ENCODE measurements at places on chromosomes 2 and 18.
A peak's percentile ranks its signal among the peaks of the same experiment; 100 is the strongest.

DNA sequence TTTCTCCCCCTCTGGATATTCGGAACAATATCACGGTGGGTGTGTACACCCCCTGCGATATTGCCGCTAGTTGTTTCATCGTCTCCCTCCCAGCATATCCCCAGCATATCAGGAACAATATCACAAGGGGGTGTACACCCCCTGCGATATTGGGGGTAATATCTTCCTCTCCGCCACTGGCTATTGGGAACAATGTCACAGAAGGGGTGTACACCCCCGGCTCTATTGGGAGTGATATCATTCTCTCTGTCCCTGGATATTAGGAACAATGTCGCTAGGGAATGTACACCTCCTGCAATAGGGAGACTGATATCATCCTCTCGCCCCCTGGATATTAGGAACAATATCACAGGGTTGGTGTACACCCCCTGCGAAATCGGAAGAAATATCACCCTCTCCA is 1932.0 kb downstream of the SUCLG1 start:
- DNase-seq = no peak

DNA sequence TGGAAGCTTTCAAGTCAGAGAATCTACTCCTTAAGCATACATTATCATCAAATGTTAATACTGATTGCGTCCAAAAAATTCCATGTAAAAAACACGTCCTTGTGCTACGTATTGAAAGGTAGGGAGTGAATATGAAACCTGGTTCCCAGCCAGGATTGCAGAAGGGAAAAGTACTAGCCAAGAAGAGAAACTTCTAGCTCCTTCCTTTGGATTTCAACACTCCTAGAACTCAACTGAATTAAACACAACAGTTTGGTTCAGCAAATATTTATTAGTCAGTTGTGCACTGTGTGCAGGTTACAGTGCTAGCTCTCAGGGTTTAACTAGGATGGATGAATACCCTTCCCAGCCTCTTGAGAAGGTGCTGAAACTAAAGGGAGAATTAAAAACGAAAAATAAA is 33.9 kb upstream of the FHL2 start:
- DNase-seq = no peak

GRCh38 chr2:240429872-240430491 is 5.5 kb upstream of the GPC1 start:
- DNase-seq = peak; percentile 15

DNA sequence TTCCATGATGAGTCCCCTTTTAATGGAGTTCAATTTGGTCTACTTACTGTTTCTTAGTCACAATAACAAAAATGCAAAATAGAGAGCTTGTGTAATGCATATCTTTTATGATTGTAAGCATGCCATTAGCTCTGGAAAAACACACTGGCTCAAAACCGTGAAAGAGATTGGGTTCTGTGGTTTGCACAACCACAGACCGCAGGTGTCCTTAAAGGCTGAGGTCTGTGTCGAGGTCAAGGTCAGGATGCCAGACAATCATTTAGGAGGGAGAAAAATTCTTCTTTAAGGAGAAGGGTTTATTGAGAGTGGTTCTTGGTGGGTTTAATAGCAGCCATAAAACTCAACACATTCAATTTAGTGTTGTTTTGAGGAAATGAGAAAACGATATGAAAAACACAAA is 487.2 kb downstream of the GALR1 start:
- no peak for DNase-seq

DNA sequence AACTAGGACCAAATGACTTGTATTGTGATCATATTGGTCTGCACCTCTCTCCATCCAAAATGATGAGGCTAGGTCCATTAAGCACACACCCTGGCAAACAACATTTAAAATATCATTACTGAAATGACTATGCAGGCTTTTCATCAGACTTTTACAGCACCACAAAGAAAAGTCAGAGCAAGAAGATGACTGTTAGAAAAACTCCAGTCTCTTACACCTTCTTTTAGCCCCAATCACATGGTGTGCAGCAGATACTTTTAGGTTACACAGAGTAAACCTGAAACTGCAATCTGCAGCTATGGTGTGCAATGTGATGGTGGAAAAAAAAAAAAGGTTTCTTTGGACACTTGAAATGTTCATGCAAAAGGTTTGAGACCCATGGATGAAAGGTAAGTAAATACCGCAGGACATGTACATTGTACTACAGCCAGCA is 5.4 kb upstream of the POLI start:
- DNase-seq = no peak

GRCh38 chr2:241652722-241653121 is 15.2 kb downstream of the ATG4B start:
- DNase-seq = no peak

- no peak for DNase-seq
Observed at GRCh38 chr18:78368726-78369125, 610.9 kb upstream of the SALL3 start.

- no peak for DNase-seq
Observed at GRCh38 chr2:8496617-8497016, 185.2 kb upstream of the ID2 start.

- DNase-seq = no peak
Observed at GRCh38 chr2:44743473-44743872, 198.0 kb upstream of the SIX3 start.

GRCh38 chr18:80225685-80226084 is 21.6 kb downstream of the PARD6G start:
- DNase-seq = no peak

DNA sequence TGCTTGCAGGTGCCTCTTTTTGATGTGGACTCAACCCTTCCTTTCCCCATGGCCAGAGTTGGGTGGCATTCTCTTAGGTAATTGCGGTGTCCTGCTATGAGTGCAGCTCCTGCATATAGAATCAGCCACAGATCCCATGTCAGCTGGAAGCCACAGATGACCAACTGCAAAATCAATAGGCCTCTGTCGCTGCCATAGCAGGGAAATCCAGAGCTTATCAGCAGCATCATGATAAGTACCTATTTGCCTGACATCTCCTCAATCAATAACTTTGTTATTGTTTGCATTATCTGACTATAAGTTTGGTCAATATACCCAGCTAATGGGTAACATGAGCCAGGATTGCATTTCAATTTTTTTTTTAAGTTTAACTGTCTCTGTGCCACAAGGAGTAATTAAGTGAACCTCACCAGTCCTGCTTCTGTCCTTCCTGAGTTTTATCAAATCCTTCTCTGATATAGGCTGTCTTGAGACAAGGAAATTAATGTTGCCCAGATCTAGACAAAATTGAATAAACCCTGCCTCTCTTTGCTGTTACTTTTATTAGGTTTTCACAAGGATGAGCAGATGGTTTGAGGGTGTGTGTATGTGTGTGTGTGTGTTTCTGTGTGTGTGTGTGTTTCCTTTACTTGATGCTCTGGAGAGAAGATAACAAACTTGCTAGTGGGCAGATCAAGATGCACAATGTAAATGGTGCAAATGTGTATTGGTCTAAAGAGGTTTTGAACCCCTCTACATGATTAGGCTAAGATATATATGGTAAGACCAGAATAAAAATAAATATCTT is 59.6 kb upstream of the CREB1 start:
- DNase-seq = no peak

- DNase-seq = no peak
Observed at GRCh38 chr2:104944495-104944894, 90.6 kb downstream of the POU3F3 start.

GRCh38 chr2:206797376-206797775 is 32.0 kb downstream of the FASTKD2 start:
- DNase-seq = no peak

- DNase-seq = no peak
Observed at GRCh38 chr2:74357627-74358026, 14.4 kb upstream of the SLC4A5 start.

DNA sequence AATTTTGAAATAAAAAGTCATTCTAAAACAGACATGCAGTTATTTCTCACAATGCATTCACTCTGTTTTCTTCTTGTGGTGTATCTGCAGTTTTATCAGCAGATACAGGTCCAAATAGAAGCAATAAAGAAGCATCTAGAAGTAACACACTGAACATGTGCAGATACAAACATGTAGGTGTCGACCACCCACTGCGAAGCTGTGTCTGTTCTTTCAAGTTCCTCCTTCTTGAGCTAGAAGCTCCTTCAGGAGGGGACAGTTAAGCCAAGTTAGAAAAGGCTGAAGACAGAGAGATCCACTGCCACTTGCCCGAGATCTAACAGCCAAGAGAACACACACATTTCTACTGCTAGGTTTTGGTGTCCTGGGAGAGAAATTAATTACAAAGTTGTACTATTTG is 30.1 kb downstream of the WDFY1 start:
- DNase-seq = no peak

DNA sequence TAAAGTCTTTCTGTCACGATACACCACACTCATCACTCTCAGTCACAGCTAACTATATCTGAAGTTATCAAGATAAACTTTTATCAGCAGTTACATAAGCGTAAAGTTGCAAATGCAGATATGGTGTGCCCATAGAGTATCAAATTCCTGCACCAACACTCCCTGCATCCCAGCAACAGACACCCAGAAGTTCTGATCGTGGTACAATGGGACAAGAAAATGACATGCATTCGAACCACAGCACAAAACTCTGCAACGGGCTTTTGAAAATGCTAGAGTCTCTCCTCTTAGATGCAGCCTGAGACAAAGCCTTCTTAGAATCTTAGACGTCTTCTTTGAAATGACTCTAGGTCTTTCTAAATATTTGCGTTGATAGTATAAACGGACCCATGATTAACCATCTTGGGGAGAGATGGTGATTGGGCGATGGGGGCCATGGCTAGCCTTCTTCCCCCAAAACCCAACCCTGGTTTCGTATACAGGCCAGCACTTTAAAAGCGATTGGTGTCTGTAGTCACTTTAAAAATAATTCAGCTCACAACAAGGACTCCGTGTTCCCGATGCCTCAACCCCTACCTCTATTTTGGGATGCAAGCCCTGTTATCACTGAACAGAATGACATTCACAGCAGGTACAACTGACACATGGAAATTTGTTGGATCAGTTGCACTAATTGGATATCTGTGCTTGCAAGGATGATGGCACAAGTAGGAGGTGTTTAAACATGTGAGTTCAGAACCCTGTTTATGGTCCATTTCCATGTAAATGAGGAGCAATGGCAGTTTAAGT is 286.6 kb downstream of the MYT1L start:
- DNase-seq = no peak

DNA sequence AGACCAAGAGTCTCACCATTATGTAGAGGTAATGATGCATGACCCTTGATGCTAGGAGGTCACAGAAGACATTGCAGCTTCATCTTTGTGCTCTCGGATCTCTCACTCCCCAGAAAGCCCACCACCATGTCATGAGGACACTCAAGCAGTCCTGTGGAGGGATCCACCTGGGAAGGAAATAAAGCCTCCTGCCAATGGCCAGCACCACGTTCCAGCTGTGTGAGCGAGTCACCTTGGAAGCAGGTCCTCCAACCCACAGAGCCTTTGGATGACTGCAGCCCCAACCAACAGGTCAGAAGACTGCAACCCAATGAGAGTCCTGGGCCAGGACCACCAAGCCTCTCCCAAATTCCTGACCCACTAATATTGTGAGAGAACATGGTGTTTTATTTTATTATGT is 38.4 kb downstream of the CYP26B1 start:
- no peak for DNase-seq

- DNase-seq = no peak
Observed at GRCh38 chr18:60804415-60804814, 431.8 kb upstream of the MC4R start.

GRCh38 chr2:150595803-150596470 is 108.5 kb upstream of the RND3 start:
- DNase-seq = no peak

DNA sequence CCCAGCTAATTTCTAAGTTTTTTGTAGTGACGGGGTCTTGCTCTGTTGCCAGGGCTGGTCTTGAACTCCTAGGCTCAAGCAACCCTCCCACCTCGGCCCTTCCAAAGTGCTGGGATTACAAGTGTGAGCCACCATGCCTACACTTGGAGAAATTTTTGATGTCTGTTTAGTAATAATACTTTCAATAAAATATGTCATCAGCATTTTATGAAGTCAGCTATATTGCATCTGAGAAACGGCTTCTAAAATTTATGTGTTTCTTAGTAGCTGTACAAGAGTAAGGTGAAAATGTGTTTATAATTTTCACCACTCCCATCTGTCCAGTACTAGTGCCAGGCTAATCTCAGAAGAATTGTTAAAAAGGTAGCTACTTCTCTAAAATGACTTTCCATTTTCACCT is 46.8 kb downstream of the GULP1 start:
- no peak for DNase-seq

GRCh38 chr2:29879456-29879855 is 41.9 kb downstream of the ALK start:
- DNase-seq = no peak

GRCh38 chr2:241029599-241030332 is 31.3 kb downstream of the SNED1 start:
- DNase-seq = no peak

- no peak for DNase-seq
Observed at GRCh38 chr2:174058026-174058425, 92.9 kb upstream of the SP3 start.

DNA sequence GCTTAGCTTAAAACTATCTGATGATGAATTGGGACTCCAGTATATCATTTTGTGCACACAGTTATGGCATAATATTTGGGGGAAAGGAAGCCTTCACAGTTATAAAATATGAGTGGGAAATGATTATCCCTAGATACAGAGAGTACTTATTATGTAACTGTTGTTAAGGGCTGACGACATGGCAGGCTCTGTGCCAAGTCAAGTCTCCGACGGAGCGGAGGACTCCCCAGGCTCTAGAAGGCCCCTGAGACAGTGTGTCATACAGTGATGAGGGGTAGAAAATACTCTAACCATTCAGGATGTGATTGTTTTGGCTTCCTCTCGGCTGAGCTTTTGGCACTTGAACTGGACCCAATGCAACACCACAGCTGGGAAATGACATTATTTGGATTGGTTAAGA is 211.8 kb downstream of the SLC8A1 start:
- DNase-seq = peak; percentile 81

DNA sequence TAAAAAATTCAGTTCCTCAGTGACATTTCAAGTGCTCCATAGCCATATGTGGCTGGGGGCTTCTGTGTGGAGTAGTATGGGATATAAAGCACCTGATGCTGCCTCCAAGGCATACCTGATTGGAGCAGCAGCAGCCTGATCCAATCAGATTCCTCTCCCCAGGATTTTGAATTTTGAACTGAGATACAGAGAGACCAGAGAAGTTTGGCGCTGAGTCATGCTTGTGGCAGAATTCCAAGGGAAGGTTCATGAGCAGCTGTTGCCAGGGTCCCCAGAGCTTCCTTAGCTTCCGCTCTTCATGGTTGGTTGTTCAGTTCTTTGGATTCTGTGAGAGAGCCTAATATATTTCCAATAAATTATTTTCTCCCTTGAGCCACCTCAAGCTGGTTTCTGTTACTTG is 29.0 kb upstream of the CFAP36 start:
- DNase-seq = peak; percentile 69

All from left hindlimb (tissue), 1 donor.